ENCODE measurements at places on chromosomes 3 and 15.

DNA sequence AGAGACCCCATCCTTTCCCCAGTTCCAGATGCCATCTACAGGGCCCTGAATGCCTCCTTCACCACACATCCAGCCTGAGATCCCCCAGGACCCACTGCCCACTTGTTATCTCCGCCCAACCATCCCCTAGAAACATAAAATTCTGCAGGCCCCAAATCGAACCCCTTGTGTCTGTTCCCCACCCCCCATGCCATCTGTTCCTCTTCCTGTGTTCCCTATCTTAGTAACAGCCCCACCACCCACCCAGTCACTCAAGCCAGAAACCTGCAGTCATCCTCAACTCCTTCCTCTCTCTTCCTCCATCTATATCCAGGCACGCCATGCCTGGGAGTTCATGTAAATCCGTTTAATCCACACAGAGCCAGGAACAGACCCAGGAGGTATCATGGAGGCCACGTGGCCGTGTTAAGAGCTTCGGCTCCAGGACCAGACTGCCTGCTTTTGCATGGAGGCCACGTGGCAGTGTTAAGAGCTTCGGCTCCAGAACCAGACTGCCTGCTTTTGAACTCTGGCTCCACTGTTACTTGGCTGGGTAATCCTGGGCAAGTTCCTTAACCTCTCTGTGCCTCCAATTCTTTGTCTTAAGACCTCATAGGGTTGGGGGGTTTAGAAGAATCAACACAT, 4.8 kb downstream of the CSRNP1 start:
- no peak for ATAC-seq

DNA sequence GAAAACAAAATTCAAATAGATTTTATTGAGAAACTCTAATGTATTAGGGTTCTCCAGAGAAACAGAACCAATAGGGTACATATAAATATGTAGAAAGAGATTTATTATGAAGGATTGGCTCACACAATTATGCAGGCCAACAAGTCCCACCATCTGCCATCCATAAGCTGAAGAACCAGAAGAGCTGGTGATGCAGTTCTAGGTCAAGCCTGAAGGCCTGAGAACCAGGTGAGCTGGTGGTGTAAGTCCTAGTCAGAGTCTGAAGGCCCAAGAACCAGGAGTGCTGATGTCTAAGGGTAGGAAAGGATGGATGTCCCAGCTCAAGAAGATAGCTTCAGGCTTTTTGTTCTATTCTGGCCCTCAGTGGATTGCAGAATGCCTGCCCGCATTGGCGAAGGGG, 2.6 kb upstream of the NFKBIZ start:
- no peak for ATAC-seq

GRCh38 chr3:134277066-134277660, 26.5 kb upstream of the RYK start:
- no peak for ATAC-seq

DNA sequence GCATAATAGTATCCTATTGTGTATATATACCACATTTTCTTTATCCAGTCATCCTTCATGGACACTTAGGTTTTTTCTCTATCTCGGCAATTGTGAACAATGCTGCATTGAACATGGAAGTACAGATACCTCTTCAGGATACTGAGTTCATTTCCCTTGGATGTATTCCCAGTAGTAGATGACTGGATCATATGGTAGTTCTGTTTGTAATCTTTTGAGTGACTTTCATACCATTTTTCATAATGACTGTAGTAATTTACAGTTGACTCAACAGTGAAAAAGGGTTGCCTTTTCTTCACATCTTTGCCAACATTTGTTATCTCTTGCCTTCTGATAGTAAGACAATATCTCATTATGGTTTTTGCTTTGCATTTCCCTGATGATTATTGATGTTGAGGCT, 21.8 kb downstream of the MYH15 start:
- peak; percentile 44 for ATAC-seq

GRCh38 chr15:82950746-82951370, 1.7 kb downstream of the HOMER2 start:
- ATAC-seq = no peak

GRCh38 chr3:50592568-50592967, 19.0 kb downstream of the CISH start:
- no peak for ATAC-seq
